Activated T-helper 17 cell treated with anti-CD3 and anti-CD28 coated beads, Interleukin-2, amount 50 U/mL, for 72 hours (primary cell): ENCODE measurements at places on chromosomes 5 and 9. TPM values are rescaled to one million over a fixed set of nuclear protein-coding genes. Genes with fewer than 3 reads are reported as not detected.

DNA sequence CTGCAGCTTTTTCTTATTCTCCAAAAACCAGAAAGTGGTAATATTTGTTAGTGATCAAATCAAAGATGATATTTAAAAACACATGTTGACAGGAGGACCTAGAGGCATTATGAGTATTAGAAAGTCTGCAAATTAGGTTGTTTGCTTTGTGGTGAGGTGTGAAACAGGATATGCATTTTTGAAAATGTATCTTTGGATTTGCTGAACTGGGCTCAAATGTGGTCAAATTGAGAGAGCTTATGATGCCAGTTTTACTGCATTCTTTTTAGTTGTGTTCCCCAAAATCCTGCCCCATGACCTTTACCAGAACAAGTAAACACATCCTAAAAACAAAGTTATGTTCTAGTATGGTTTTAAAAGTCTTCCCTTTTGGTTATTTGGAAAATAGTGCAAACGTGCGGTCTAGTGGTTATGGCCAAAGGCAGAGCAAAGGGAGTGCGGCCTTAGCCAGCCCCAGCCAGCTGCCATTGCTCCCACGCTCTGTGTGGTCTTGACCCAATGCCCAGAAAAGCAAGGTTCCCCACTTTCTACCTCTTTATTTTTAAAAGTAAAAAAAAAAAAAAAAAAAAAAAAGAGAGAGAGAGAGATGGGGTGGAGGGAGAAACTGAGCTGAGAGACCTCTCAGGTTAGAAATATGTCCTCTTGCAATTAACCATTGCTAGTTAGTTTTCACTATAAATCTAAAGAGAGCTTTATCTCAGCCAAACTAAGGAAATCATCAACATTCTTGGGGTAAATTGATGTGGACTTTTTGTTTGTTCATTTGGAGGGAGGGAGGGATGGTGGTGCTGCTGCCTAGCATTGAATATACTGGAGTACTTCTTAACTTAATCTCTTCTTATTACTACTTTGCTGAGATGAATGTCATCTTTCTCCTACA, 176.6 kb downstream of the ARHGAP26 start:
- no peak for ATAC-seq

DNA sequence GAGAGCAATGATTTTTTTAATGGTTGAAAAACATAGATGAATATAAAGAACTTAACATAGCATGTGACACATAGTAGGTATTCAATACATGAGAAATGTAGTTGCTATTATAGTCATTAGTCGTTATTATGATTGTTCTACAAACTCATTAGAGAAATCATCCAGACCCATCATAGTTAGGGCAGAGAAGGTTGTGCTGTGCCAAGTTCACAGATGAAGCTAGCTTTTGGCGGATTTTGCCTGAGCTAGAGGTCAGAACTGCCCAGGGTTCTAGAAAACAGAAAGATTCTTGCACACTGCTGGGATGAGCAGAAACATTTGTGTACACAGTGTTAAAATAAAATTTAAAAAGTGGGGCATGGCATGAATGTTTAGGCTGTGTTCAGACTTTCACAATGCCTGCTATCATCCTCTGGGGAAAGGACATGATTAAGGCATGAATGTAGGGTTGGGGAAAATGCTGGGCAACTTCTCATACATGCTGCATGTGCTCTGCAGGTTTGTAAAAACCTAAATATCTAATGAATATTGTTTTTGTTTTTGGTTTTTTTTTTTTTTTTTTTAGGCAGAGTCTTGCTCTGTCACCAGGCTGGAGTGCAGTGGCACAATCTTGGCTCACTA, 33.3 kb upstream of the RAD23B start:
- no peak for ATAC-seq

The AJM1 gene
- 4.3 TPM for total RNA-seq

DNA sequence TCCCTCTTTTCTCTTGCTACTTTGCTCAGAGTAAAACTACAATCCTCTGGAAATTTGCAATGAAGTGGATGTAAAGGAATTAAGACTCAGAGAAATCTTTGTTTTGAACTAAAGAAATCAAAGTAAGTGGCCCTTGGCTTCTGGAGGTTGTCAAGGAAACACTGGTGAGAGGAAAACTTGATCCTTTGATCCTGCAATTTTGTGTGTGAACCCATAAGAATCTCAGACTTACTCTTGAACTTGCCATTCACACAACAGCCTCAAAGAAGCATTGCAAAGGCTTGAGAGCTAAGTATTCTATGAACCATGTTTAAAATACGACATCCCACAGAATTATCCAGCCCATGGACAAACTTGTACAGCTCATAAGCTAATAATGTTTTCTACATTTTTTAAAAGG, 827.5 kb downstream of the TAF11L14 start:
- ATAC-seq, result no peak

The RUFY1 gene
- total RNA-seq, result 39.1 TPM

- no peak for ATAC-seq
Observed at GRCh38 chr9:84003246-84003645, 22.6 kb downstream of the RMI1 start.
